Kidney tubule cell (primary cell): ENCODE measurements at places on chromosomes 6 and 20.

DNA sequence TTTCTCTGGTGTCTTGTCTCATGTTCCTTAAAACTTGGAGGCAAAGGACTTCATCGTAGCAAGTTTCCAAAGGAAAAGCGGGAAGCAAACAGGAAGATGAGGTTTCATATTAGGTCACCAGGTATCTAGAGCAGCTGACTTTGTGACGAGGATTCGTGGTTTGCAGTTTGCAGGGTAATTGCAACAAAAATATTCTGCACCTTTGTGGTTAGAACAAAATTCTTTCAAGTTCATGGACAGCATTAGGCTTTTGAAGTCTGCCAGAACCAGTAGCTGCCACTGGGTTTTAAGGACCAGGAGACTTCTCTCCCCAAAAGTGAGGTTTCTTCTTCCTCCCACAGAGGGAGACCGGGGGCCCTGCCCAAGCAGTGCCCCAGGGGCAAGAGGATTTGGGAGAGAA is 63.4 kb downstream of the RPP40 start:
- DNase-seq: peak; percentile 33

DNA sequence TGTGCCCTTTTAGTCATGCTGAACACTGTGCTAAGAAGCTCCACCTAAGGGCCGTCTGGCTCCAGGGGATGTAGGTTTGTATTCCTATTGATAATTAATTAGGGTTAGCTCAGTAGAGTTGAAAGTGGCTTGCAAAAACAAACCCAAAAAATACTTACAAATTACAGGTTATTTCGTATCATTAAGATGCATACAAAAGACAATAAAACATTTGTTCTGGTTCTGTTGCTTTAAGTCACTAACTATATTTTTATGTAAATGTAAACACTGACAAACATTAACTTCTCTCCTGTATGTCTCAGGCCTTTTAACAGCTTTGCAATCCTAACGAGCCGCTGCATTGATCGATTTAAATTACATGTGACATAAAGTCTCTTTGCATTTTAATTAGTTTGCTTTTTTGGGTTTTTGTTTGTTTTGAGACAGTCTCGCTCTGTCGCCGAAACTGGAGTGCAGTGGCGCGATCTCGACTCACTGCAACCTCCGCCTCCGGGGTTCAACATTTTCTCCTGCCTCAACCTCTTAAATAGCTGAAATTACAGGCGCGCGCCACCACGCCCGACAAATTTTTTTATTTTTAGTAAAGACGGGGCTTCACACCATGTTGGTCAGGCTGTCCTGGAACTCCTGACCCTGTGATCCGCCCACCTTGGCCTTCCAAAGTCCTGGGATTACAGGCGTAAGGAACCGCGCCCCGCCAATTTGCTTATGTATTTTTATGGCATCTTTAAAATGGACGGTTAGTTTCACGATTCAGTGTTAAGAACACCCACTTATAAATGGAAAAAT is 110.9 kb downstream of the HFE start:
- peak; percentile 60 for DNase-seq

DNA sequence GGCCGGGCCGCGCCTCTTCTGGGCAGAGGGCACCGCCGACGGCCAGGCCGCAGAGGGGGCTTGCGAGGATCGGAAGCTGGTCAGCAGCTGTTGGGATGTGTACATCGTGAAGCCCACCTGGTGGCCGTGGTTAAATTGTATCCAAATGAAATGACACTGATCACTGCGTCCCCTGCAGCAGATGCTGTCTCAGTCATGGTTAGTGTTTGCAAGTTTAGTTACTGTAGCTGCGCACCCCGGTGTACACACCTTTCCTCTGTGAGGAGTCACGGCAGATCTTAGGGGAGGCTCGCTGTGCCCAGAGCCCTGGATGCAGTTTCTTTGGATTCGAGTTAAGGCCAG is 653 bp downstream of the NAA20 start:
- DNase-seq: peak; percentile 28

- DNase-seq: peak; percentile 85
Measured at GRCh38 chr6:110188791-110189190, 8.6 kb downstream of the CDC40 start.

DNA sequence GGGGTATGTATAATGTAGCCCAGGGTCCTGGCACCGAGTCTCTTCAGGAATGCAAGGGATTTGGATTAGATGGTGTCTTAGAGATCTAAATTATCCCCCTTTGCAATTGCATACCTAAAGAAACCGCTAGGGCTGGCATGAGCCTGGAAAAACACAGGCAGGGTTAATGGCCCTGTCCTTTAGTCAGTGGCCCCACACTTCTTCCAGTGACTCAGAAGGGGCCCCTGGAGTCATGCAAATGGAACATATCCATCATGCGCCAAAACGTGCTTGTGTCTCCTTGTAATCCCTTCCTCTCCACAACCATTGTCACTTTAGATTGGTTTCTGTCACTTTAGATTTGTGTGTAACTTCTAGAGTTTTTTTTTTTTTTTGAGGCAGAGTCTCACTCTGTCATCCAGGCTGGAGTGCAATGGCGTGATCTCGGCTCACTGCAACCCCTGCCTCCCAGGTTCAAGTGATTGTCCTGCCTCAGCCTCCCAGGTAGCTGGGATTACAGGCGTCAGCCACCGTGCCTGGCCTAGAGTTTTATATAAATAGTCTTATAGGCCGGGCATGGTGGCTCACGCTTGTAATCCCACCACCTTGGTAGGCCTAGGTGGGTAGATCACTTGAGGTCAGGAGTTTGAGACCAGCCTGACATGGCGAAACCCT is 8.7 kb upstream of the MYBL2 start:
- DNase-seq: peak; percentile 66

- no peak for DNase-seq
Measured at GRCh38 chr20:59822291-59823029, 111.0 kb downstream of the SYCP2 start.

DNA sequence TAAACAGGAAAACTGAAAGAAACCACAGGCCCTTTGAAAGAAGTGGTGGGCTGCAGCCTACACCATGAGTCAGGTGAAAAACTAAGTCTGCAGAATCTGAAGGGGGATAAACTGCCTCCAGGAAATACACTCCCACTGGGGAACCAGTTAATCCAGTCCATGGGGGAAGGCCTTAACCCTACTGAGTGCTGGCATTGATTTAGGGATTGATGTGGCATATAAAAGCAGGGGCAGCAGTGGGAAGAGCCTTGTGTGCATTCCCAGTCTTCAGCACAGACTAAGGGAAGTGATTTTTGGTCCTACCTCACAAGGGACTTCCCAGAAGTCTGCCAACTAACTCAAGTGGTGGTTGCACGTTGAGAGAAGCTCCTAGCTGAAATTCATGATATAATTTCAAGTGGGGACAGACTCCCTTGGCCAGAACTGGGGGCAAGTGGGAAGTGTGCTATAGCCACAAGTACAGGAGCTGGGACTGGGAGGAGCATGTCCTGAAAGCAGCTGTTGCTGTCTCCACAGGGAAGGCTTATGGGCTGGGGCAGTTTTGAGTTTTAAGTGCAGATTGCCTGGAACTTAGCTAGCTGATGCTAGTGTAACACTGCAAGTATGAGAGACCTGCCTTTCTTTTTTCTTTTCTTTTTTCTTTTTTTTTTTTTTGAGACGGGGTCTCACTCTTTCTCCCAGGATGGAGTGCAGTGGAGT is 31.2 kb downstream of the CITED2 start:
- no peak for DNase-seq

- peak; percentile 42 for DNase-seq
Measured at GRCh38 chr6:136528477-136528876, 21.7 kb downstream of the MAP7 start.

- peak; percentile 78 for DNase-seq
Measured at GRCh38 chr20:11338496-11339306, 579.0 kb upstream of the BTBD3 start.

DNA sequence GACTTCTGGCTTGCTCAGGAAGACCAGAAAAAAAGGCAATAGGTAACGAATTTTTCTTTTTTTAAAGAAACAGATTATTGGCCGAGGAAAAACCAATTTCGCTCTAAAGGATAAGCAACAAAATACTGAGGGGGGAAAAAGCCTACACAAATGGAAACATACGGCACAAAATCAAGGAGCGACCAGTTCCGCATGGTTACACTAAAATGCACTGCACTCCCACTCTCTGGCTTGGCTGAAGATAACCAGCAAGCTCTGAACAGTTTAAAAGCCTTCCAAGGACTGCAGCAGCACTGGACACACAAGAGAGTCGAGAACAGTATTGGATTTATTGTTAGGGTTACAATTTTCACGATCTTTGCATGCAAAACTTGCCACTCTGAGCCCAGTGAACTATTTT is 881 bp upstream of the MAP7 start:
- peak; percentile 38 for DNase-seq

- peak; percentile 99 for DNase-seq
Measured at GRCh38 chr6:43668151-43669028, 19.2 kb downstream of the MRPS18A start.

- DNase-seq: peak; percentile 34
Measured at GRCh38 chr6:29720863-29721262, 2.4 kb upstream of the HLA-F start.

GRCh38 chr20:57124366-57124765 is 142.1 kb downstream of the BMP7 start:
- DNase-seq: no peak

DNA sequence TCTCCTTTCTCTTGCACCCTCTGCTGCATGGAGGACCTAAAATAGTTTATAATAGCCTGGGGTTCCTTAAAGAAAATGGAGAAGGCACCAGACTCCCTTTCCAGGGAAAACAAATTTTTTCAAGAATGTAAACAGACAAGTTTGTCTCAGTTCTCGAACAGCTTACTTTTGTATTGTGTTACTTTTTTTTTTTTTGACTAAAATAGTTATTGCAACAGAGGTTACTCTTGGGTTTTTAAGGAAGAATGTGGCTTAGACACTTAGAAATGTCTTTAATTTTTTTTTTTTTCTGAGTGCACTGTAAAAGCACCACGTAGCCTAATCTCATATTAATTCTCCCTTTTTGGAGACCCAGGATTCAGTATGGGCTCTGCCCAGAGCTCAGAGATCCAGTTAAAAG is 148.7 kb upstream of the CARMIL1 start:
- DNase-seq: no peak

- DNase-seq: no peak
Measured at GRCh38 chr6:41593839-41594238, 44.4 kb upstream of the MDFI start.

DNA sequence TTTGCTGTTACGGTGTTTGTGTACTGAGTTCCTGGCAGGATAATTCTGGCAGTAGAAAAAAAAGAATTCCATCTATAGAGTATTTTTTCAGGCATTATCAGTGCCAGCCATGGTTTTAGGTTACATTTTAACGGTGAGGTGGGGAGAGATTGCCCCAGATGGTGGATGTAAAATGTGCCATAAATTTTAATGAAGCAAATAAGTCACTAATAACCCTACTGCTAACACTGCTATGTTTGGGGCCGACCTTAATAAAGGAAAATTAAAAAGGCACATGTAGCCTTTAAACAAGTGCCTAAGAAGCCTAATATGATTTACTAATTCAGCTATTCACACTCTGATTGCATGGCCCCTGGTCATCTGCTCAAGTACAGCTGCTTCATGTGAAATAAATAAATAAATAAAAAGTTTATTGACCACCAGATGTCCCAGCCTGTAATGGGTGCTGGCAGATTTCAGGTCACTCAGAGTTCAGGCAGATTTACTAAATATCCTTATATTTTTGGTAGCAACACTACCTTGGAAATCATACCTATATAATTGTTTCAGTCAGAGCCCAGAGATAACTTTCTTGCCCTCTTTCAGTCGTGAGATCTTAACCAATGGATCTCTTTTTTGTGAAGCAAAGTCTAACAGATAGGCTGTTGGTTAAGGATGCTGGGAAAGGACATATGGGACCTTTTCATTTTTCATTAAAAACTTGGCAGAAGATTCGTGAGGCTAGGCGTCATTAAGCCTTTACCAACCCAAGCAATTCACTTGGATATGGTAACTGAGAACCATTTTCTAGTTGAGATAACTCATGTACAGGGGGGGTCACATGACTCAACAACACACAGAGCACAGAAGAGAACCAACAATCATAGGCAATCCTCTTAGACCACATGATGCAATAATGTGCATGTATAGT is 495.0 kb upstream of the NRSN1 start:
- DNase-seq: no peak

DNA sequence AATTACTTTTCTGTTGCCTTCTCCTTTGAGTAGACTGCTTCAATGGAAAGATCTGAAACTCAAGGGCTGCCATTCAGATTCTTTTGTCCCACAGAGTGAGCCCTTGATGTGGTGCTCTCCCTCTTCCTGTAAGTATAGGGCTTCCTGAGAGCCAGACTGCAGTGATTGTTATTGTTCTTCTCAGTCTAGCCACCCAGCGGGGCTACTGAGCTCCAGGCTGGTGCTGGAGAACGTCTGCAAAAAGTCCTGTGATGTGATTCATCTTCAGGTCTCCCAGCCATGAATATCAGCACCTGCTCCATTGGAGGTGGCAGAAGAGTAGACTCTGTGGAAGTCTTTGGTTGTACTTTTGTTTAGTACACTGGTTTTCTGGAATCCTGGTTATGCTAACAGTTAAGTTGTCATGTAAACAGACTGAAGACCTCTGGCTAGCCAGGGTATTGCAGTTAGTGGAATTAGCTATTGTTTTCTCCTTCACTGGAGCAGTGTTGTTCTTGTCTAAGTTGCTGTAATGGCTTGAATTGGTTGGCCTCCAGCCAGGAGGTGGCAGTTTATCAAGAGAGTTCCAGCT is 240.9 kb downstream of the COL12A1 start:
- peak; percentile 25 for DNase-seq

DNA sequence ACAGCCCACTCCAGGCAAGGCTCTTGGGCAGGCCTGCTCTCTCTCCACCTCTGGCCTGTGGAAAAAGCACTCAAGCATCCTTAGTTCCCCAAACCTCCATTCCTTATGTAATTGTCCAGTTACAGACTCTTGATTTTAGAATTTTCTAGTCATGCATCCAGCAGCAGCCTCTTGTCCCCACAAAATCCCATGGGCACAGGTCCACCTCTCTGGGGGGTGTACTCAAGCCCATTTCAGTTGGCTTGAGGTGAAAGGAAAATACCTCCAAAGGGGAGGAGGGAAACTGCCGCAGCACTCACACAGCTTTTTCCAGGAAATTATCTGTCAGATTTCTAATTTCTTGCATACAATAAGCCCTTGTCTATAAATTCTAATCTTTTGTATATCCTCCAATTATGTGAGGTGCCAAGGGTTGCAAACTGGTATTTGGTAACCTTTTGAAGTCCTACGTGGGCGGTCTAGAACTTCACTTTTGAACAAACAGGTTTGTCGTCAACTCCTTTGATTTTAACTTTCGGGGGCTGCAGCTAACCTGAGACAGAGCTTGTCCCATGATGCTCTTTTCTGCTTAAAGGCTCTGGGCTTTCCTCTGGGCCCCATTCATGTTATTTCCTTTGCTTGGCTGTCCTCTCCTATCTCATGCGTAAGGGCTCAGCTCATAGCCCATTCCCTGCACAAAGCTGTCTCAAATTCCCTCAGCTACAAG is 104.7 kb upstream of the CEP85L start:
- no peak for DNase-seq

- DNase-seq: no peak
Measured at GRCh38 chr6:75202676-75203131, 3.1 kb downstream of the COL12A1 start.

GRCh38 chr20:16530201-16530681 is 43.0 kb downstream of the KIF16B start:
- DNase-seq: peak; percentile 58

GRCh38 chr20:51763965-51764602 is 4.1 kb downstream of the ATP9A start:
- no peak for DNase-seq
